ENCODE measurements at places on chromosomes 12 and 14.

GRCh38 chr14:84312551-84312950, 1217.4 kb upstream of the FLRT2 start:
- DNase-seq, result no peak

- peak; percentile 64 for DNase-seq
Measured at GRCh38 chr12:28190321-28191050, at the start of gene CCDC91. TSS of gene CCDC91 (plus strand) at chr12:28190456. CDS start at chr12:28257216, 66,760 bp downstream.

GRCh38 chr12:45575823-45576475, 153.6 kb upstream of the ARID2 start:
- DNase-seq, result no peak

DNA sequence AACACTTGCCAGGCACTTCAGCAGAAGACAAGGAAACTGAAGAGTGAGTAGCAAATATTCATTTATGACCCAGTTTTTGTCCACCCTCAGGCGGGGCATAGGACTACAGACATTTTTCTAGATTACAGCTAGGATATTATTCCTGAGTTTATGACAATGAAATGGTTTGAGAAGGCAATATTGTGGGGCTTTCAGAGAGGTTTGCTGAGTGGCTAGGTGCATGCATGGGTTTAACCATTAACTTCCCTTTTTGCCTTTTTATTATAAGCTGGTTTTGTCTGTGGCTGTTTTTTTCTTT, 104.0 kb upstream of the BCAT1 start:
- DNase-seq, result no peak

GRCh38 chr12:64598831-64599230, 11.5 kb upstream of the RASSF3 start:
- DNase-seq, result no peak

GRCh38 chr12:45368841-45369489, 153.1 kb downstream of the ANO6 start:
- DNase-seq, result no peak

DNA sequence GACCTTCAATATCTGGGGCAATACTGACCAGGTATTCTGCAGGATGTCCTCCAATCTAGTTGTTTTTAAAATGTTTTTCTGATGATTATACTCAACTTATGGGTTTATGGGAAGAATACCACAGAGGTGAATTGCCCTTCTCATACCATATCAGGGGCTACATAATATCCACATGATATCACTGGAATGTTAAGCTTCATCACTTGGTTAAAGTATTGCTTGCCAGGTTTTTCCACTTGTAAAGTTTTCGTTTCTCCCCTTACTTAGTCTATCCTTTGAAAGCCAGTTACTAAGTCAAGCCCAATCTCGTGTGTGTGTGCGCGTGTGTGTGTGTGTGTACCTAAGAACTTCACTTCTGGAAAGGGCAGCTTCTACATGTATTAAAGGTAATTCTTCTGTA, 980.9 kb upstream of the FBXO33 start:
- no peak for DNase-seq
